ENCODE measurements at places on chromosomes 1 and 21. TPM values are rescaled to one million over a fixed set of nuclear protein-coding genes. Genes with fewer than 3 reads are reported as not detected.

- no peak for DNase-seq
Observed at GRCh38 chr1:58307431-58307830, 239.1 kb downstream of the OMA1 start.

- peak; percentile 58 for DNase-seq
Observed at GRCh38 chr1:32876341-32877210, 5.9 kb upstream of the FNDC5 start.

DNA sequence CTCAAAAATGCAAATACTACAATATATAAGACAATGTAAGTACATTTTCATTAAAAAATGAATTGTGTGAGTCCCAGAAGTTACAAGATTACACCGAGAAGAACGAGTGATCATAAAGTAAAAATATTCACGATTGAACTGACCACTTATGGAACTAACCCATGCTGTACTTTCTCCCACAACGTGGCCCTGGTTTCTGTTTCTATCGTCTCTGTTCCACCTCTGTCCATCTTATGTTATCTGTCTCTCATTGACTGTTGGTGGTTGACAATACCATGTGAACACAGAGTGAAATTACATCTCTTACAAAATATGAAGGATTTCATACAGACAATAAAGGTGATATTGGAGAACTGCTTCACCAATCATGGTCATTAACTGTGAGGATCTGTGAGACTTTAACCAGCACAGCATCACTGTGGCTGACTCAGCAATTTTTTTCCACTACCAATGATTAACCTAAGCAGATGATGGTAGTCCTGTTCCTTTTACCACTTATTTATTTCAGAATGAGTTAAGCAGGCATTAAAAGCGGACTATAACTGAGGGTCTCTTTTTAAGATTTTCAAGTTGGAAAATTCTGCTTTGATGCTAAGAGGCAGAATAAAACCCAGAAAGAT is 165.1 kb downstream of the TGFB2 start:
- no peak for DNase-seq

The C1orf105 gene
- not detected for total RNA-seq

- no peak for DNase-seq
Observed at GRCh38 chr1:24382165-24382577, 31.4 kb downstream of the STPG1 start.

- DNase-seq = no peak
Observed at GRCh38 chr1:192831706-192832355, 23.0 kb downstream of the RGS2 start.

DNA sequence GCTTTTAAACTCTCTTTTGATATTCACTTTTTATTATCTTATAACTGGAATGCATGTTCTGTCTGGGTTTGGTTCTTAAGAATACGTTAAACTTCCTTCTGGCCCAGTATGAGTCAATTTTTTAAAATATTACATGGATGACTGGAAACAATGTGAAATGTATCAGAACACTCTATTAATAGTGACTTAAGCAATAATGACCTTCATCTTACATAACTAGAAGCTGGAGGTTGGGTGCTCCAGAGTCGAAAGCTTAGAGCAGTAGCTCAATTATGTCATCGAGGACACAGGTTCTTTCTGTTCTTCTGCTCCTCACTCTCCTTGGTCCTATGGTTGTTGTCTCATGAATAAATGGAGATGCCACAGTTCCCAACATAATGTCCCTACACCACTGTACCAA is 91.6 kb upstream of the FOXD3 start:
- no peak for DNase-seq

DNA sequence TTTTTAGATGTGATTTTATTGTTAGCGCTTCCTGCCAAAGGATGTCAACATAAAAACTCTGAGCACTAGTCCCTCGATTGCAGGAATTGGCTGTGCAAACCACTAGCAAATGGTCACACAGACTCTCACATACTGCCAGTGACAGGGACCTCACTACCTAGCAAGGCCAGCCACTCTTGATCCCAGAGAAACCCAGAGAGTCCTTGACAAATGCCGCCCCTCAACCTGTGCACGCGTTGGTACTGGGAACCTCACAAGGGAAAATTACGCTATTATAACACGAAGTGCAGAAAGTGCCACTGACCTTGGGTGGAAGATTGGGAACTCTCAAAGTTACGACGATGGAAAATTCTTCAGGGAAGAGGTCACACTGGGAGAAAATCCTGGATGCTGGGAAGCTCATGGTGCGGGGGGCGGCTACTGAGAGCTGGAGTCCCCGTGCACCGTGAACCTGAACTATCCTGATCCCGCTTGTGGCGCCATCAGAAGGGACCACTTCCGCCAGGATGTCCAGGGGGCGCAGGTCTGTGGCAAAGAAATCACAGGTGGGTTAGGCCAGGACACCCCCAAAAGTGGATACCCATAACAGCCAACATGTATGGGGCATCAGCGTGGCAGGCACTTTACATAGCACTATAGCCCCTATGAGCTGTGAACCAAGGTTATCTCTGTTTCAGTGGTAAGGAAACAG is 5.9 kb upstream of the KRTAP10-4 start:
- no peak for DNase-seq

GRCh38 chr1:239893127-239893731 is 198.5 kb upstream of the FMN2 start:
- DNase-seq = peak; percentile 62

The CELA2A gene
- total RNA-seq = not detected

- DNase-seq = no peak
Observed at GRCh38 chr1:19457607-19458006, 27.7 kb downstream of the CAPZB start.

- DNase-seq = no peak
Observed at GRCh38 chr1:53258216-53258615, 19.9 kb upstream of the MAGOH start.

GRCh38 chr1:66556161-66556611 is 22.2 kb downstream of the SGIP1 start:
- no peak for DNase-seq

DNA sequence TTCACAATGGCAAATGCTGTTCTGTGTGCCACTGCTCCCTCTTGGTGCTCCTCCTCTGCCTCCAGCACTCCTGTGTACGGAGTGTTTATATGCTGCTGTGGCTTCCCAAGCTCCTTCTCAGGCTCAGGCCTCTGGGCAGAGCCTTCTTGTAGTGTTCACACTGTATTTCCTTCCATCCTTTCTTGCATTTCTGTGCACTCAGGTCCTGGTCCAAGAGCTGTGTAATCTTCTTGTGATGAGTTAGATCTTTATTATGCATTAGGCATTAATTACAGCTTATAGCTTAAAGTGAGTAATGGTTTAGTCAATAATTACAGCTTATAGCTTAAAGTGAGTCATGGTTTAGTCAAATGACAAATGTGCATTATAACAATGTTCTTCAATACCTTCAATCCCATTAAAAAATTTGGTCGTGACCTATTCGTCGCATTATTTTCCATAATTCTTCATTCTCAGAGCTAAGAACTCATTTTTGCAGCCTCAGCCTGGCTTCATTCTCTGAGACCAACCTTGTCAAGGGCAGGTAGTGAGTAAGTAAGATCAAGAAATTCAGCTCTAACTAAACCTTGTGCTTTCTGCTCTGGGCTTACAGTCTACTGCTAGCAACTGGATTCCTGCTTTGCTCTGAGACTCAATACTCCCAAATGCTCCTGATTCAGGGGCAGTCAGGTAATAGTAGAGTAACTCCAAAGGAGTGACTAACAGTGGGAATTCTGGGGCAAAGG is 154.5 kb upstream of the SPAG17 start:
- DNase-seq = no peak

DNA sequence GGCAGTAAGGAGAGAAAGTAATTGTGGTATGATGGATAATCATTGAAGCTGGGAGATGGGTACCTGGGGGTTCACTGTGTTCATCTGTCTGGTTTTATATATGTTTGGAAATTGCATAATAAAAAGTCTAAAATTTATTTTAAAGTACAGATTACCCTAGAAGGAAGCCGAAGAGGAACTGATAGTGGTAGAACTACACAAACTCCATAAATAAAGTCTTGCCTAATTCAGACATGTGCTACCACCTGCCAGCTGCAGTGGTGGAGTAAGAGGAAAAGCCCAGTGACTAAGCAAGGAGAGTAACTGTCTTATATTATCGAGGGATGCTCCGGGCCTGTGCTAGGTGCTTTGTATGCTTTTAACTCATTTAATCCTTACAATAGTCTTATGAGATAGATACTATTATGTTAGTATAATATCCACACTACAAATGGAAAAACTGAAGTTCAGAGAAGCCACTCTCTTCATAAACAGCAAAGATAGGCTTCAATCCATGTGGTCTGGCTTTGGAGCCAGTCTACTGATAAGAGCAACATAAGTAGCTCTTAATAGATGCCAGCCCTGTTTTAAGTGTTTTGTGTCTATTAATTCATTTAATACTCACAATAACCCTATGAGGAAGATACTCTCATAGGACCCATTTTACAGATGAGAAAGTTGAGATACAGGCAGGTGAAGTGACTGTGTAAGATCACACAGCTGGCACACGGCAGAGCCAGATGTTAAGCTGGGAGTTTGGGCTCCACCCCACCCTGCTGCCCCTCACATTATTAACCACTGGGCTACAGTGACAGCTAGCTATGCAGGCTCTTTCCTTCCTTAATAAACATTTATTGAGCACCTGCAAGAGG is 56.8 kb upstream of the HNRNPU start:
- no peak for DNase-seq

DNA sequence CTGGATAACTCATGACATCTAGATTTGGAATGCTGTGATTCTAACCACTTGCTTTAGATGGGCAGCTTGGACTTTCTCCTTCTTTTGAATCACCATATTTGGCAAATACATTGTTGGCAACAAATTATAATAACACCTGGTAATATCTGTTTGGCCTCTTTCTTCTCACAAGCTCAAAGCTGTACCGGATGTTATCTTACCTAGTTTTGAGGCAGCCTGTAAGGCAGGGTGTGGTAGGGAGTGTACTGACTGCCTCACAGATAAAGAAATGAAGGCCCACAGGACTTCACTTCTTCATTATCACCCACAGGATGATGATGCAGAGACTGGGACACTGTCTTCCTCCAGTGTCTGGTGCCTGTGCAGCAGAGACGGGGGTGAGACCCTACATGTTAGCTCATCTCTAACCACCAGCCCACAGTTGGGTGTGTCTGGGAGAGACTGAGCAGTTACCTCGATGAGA is 28.5 kb downstream of the TUFT1 start:
- DNase-seq = no peak

- DNase-seq = peak; percentile 60
Observed at GRCh38 chr1:54254055-54254454, 54.1 kb downstream of the MRPL37 start.

- DNase-seq = no peak
Observed at GRCh38 chr1:48405400-48405799, 66.6 kb downstream of the SPATA6 start.

DNA sequence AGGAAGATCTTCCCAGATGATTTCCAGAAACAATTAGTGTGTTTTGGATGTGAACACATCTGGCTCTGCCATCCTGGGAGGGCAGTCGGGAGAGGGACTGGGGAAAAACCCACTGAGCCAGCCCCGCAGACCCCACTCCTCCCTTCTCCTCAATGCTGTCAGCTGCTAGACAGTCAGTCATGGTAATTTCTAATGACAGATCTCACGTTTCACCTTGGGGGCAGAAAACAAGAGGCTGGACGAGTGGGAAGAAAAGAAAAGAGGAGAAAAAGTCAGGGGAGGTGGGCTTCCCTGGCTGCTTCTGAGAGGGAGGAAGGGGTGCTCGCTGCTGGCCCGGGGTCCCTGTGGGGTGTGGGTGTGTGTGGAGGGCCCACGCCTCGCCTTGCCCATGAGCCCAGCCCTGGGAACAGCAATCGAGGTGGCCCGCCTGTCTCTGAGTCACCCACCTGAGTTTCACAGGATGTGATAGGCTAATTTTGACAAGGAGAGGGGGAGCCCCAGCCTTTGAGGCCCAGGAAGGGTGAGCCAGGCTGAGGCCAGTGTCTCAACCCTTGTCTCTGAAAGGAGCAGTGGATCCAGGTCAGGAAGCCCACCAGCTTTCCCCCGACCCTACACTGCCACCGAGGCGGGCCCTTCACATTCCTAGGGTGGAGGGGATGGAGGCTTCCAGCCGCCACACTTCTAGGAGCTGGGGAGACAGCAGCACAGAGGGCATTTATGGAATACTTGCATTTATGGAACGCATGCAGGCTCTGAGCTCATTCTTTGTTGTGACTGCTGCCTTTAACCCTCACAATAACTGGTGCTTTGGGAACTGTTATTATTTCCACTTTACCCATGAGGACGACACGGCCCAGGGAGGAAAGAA is 49.1 kb upstream of the IFNLR1 start:
- DNase-seq = no peak

DNA sequence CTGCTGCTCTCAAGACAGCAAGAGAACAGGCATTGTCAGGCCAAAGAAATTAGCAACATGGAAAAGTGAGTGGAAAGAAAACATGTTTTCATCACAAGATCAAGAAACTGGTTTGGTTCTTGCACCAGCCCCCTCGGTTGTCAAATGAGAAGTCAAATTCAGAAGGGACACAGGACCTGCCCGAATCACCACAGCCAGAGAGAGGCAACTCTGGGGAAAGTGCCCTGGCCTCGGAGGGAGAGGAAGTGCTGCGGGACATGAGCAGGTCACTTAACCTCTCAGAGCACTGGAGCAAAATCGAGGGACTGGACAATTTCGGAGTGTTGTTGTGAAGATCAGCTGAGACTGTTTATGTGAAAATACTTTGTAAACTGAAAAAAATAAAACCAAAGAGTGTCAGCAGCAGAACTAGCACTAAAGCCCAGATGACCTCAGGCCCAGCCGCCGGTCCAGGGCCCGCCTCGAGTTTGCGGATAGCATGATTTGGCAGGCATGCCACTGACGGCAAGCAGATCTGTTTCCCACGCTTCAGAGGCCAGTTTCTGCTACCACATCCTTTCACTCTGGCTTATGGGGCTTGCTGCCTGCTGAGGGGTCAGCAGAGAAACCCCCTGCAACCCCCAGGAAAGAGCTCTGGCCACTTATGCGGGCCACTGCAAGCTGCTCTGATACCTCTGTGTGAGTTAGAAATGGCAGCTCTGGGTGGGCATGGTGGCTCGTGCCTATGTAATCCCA is 32.1 kb downstream of the CD247 start:
- DNase-seq = no peak

The SPRR1B gene
- not detected for total RNA-seq

The HES3 gene
- total RNA-seq = not detected

The FGR gene
- not detected for total RNA-seq

GRCh38 chr1:83701355-83701754 is 297.6 kb downstream of the TTLL7 start:
- DNase-seq = no peak

The THEM5 gene
- not detected for total RNA-seq

GRCh38 chr21:37686991-37687810 is 229.1 kb downstream of the KCNJ6 start:
- DNase-seq = no peak

GRCh38 chr1:9167638-9168037 is 38.7 kb upstream of the GPR157 start:
- no peak for DNase-seq

GRCh38 chr1:172801771-172802322 is 142.9 kb downstream of the FASLG start:
- no peak for DNase-seq

The LCE1C gene
- total RNA-seq = not detected
